ENCODE measurements at places on chromosomes 13 and 19. TPM values are rescaled to one million over a fixed set of nuclear protein-coding genes. Genes with fewer than 3 reads are reported as not detected.
A peak's percentile ranks its signal among the peaks of the same experiment; 100 is the strongest.

Gene MEIS3
- 50.8 TPM for total RNA-seq

DNA sequence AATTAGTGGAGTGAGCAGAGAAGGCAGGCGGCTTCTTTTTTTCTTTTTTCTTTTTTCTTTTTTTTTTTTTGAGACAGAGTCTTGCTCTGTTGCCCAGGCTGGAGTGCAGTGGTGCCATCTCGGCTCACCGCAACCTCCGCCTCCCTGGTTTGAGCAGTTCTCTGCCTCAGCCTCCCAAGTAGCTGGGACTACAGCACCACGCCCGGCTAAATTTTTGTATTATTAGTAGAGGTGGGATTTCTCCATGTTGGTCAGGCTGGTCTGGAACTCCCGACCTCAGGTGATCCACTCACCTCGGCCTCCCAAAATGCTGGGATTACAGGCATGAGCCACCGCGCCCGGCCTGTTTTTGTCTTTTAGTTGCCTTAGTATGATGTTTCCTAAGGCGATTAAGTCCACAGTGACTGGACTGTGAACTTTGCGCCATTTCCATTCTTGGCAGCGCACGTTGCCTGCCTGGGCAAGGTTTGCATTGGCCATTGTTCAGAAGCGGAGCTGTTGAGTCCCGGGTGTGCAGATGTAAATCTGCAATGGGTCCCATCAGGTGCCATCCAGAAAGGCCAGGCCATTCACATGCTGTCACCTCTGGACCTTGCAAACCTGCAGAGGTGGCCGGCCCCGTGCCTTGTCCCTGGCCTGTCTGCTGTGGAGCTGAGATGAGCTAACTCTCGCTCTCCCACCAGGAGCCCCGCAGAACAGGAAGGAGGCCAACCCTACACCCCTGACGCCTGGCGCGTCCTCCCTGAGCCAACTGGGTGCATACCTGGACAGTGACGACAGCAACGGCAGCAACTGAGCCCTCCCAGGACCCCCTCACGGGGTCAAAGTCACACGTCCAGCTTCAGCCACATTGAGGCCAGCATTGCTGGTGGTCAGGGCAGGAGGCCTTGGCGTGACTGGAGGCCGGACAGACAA lies 10.9 kb upstream of the SHD start:
- DNase-seq = no peak

DNA sequence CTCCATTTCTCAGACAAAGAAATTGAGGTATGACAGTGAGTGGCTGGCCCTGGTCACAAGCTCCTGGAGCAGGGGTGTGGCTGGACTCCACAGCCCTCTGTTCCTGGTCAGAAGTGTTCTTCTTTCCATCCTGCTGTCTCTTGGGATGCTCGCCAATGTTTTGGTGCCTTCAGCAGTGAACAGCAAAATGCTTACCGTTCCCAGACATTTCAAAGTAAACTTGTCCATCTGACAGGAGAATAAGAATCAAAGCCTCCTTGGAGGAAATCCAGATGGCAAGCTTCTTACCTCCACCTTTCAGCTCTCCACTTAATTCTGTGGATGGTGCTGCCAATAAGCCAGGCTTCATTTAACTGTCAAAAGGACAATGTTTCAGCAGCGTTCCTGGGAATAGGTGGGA lies 954.1 kb downstream of the UQCRFS1 start:
- no peak for DNase-seq

Gene DHPS
- 69.4 TPM for total RNA-seq

GRCh38 chr13:24050292-24050711 lies 110.2 kb upstream of the SPATA13 start:
- DNase-seq = no peak

- peak; percentile 48 for DNase-seq
Measured at GRCh38 chr19:41373993-41374392, 2.3 kb upstream of the TMEM91 start.

- DNase-seq = peak; percentile 95
Measured at GRCh38 chr13:110340812-110341444, 33.8 kb downstream of the COL4A2 start.

Gene PKN1
- 75.2 TPM for total RNA-seq

DNA sequence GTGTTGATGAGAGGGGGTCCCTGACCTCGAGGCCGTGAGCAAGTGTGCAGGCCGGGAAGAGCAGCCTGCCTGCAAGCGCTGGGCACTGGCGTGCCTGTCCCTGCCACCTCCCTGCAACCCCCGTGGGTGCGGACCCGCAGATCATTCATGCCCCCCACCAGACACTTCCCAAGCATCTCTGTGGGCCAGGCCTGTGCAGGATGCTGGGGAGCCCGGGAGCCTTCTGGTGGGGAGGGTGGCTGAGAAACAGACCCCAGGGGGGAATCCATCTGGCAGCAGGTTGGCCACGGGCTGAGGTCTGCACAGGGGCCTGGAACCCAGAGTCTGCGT lies 18.4 kb upstream of the CACTIN start:
- DNase-seq = no peak

- DNase-seq = no peak
Measured at GRCh38 chr13:80527400-80527799, 186.5 kb upstream of the SPRY2 start.

- DNase-seq = no peak
Measured at GRCh38 chr13:71879129-71879535, 12.1 kb upstream of the DACH1 start.

DNA sequence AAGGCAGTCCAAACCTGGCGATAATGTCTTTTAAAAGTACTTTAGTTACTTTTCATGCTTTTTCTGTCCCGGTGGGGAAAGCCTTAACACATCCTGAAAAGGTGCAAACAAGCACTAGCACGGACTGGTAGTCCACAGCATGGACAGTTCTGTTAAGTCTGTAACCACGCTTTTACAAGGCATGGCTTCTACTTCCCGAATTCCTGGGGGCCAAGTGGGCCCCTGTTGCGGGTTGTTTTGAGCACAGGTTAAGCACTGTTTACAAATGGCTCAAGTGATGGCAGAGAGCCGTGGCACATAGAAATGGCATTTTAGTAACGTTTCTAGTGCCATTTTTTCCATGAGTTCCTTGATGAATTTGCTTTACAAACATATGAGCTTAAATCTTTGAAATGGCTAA lies 37.6 kb downstream of the ZNF493 start:
- DNase-seq = no peak

DNA sequence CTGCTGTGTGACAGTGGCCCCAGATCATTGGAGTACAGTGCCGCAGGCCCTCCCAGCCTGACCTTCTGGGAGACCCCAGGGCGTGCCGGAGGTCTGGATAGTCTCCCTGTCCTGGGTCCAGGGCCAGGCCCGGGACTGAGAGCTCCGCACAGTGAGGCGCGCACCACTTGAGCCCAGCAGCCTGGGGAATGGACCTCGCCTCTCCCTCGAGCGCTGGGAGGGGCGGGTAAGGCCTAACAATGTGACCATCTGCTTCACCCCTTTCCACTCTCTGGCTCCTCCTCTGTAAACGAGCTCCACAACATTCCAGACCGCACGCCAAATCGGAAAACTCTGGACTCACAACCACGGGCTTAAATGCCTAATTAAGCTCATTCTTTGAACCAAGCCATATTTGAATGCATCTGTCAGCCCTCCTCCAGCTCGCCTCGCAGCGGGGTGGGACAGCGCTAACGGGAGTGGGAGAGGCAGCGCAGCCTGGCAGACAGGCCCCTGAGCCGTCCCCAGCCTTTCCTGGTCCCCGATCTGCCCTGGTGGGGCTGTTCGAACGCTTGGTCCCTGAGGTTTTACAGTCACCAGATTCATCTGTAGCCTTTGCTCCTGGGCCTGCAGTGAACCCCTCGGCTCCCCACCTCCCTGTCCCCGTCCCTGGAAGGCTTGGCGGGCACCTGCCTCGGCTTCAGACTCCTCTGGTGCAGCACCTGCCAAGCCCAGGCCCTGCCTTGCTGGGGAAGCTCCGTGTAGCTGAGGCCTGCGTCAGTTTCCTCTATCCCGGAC lies 120.7 kb upstream of the VSTM2B start:
- DNase-seq = no peak

DNA sequence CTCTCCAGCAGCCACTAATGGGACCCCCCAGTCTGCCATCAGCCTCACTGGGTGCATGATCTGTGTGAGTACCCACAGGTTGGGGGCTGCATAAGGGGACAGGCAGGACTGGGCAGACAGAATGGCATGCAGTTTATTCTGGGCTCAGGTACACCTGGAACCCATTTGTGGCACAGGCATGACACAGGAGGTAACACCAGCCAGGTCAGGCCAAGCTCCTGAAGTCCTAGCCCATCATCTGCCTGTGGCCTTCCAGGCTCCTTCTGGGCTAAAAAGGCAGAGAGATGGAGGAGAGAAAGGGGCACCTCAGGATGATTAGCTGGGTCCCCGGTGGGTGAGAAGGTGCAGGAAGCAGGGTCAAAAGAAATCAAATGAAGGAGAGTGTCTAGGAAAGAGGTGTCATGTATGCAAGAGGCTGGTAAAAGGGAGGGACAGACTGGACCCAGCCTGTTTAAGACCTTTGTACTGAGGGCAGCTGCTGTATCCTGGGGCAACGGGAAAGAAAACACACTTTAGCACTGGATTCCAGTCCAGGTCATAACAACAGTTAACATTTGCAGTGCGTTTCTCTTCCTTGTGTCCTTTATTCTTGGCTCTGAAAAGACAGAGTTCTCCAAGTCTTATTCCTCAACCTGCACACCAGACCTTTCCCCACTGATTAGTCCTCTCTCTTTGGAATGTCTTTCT lies 20.2 kb upstream of the DGKH start:
- no peak for DNase-seq

DNA sequence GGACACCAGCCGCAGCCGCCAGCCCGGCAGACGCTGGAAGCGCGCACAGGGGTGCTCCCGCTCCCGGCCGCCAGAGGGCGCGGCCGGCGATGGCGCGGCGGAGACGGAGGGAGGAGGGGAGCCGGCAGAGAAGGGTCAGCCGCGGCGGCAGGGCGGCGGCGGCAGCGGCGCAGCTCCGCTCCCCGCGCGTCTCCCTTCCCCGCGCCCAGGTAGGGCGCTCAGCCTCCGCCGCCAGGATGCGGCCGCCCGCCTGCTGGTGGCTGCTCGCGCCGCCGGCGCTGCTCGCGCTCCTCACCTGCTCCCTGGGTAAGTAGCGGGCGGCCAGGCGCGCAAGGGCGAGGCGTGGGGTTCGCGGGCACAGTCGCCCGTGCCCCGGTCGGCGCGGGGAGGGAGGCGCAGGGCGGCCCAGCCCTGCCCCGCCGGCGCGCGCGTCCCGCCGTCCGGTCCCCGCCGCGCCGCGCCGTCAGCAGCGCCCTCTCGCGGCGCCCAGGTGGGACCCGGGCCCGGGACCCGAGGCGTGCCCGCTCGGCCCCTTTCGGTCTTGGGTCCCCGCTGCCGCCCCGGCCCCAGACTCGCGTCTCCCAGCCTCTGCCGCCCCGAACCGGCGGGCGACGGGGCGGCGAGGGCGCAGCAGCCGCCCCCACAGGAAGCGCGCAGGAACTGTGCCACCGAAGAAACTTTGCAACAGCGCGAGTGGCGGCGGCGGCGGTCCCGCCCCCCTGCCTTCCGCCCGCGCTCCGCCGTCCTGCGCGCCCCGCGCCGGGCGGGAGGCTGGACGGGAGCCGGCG lies at the start of gene B3GLCT:
B3GLCT (plus strand) TSS at position 127 of the 788 bp plus-strand sequence; CDS start at position 237, 110 bp downstream.
- DNase-seq = peak; percentile 85

Gene IZUMO2
- total RNA-seq = not detected

- no peak for DNase-seq
Measured at GRCh38 chr19:31693131-31693932, 344.1 kb upstream of the TSHZ3 start.

- DNase-seq = no peak
Measured at GRCh38 chr19:35715355-35715809, 2.4 kb upstream of the KMT2B start.

GRCh38 chr19:32748497-32748896 lies 28.9 kb downstream of the TDRD12 start:
- no peak for DNase-seq

Gene ADAT3
- total RNA-seq = 9.1 TPM

DNA sequence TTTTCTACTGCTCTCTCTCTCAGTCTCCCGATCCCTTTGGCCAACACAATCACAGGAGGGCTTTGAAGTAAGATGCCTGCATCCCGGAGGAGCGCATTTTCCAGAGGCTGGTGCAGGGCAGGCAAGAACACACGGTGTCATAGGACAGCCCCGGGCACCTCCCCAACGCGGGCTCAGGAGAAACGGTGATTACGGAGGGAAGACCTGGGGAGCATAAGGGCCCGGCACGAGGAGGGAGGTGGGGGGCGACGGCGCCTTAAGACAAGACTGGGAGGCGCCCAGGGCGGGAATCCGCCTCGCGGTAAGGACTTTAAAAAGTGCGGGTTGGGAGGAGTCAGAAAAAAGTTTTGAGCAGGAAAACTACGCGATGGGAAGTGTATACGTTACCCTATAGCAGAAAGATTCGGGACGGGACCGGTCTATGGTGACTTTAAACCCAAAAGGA lies 18.7 kb upstream of the ZNF888 start:
- peak; percentile 54 for DNase-seq

DNA sequence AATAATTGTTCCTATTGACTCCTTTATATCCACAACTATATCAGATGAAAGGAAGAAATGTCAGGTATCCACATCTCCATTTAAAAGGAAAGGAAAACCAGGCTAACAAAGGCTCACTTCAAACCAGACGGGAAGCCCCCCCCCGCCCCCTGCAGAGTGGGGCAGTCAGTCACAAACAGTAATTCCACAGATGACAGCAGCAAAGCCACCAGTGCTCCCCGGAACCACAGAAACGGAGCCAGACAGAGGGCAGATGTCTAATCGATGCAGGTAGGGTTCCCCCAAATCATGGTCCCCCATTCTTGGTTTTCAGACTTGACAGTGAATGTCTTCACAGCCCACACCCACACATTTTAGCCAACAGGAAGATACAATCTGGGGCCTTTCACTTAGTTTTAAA lies 100.8 kb downstream of the STK24 start:
- no peak for DNase-seq

DNA sequence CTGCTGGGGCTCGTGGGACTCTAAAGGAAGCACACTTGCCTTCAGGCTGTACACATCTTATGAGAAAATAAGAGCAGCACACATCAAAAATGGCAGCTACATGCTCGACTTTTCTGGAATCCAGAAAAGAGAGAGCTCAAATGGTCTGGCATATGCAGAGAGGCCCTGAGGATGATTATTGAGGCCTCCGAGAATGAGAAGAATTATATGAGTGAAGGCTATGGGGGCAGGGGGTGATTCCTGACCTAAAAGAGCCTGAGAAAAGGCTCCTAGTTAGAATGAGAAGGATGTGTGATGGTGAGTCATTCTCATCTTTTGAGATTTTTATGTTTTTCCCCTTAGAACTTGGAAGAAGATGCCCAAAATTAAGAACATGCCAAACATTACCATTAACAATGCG lies 97.1 kb downstream of the HSPH1 start:
- DNase-seq = no peak

- no peak for DNase-seq
Measured at GRCh38 chr19:40054632-40055031, 1.4 kb downstream of the ZNF780B start.

Gene ICAM3
- total RNA-seq = 8.1 TPM

Gene DDA1
- total RNA-seq = 107 TPM

DNA sequence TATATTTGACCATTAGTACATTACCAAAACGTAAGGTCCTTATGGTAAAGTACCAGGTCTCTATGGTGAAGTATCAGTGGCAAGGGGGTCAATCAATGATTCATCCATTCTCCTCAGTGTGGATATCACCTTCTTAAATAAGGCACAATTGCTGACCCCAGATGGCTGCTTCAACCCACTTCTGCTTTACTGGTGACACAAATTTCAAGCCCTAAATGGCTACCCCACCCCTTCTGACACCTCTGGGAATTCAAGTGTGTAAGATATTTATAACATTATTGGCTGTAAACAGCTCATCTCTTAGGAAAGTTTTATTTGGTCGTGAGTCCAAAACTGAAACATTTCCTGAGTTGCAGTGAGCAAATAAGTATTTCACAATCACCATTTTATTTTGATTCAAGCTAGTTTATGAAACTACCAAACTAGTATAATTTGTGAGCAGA lies 7.9 kb upstream of the WBP4 start:
- DNase-seq = no peak

- DNase-seq = no peak
Measured at GRCh38 chr13:74554569-74555275, 420.5 kb upstream of the KLF12 start.

All from SJSA1 (cell line).